ENCODE measurements at places on chromosomes 6 and 20.

DNA sequence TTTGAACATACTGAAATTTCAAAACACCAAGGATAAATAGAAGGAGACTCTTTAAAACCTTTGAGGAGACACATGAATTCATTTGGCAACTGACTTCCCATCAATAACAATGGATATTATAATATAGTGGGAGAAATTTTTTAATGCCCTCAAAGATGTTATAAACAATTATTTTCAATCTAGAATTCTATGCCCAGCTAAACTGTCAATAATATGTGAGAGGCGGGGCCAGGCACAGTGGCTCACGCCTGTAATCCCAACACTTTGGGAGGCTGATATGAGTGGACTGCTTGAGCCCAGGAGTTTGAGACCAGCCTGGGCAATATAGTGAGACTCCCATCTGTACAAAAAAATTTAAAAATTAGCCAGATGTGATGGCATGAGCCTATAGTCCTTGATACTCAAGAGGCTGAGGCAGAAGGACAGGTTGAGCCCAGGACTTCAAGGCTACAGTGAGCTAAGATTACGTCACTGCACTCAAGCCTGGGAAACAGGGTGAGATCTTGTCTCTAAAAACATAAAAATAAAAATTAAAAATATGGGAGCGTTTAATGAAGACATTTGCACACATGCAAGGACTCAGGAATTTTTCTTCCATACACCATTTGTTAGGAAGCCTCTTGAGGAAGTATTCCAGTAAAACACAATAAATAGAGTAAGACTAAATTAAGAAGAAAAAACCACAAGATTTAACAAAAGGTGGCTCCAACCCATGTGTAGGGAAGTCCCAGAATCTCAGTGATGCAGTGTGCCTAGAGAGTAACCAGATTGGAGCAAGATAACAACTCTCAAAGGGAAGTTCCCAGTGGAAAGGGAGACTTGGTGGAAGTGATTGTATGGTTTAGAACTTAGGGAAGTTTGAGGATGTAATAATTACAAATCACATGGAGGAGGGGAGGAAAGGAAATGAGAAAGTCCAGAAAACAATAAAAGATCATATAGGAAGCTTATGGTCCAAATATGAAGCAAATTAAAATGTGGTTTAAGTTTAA lies 26.3 kb upstream of the ETV7 start:
- DNase-seq: no peak

DNA sequence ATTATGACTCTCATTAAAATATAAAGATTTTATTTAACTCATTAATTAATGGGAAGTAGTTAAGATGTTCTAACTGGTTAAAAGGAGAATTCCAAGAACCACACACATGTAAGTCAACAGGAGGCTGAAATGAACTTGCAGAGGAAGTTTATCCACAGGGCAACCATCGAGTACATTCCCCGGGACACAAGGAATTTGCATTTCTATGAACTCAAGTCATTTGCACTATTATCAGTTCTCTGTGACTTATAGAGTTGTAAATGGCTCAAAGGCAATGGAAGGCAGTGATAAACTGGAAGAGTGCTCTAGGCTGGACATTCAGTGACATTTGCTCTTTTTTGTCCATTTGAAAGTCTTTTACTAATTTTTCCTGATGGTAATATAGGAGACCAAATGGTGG lies 97.4 kb downstream of the SNX5 start:
- peak; percentile 28 for DNase-seq

DNA sequence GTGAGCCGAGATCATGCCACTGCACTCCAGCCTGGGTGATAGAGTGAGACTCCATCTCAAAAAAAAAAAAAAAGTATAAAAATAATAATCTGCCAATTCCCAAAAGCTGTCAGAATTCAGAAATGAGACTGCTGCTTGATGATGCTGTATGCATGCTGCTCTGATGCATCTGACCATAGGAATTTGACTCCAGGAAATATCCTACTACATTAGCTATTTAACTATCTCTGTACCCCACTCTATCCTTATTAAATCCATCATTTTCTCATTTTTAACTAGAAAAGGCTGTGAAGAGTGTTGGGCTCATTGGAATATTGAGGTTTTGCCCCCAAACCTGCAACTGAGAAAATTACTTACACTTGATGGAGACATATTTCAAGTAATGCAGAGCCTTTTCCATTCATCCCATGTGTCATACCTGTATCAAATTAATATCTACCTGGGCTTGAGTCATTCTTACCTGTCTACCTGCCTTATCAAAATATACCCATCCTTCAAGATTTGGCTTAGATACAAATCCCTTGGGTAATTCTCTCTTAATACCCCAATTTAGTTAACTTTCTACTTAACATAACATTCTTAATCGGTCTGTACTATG lies 135.2 kb upstream of the PREP start:
- no peak for DNase-seq

DNA sequence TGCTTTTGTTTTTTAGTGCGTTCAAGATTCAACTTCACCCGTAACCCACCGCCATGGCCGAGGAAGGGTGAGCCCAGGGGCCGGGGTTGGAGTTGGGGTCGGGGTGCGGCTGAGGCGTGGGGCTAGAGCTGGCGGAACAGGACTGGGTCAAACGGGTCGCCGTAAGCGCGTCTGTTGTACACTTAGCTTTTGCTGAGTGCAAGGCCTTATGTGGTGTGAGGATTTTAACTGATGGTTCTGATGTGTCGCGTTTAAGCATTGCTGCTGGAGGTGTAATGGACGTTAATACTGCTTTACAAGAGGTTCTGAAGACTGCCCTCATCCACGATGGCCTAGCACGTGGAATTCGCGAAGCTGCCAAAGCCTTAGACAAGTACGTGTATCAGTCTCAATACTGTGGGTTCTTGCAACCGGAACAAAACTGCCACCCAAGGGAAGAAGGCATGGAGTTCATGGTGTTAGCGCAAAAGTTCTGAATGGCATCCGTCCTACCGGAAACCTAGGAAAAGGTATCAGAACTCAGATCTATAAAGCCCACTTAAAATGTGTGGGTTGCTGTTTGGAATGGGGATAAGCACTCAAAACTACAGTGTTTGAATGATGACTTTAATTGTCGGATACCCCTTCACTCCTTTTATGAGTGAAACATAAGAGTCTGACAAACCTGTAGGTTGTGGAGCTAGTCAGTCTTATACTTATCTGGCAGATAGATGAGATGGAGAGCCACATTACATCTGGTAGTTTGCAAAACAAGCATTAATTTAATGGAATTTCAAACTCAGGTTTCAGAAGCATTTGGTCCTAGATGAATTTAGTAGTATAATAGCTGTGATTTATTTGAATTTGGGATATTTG lies 574 bp downstream of the RPS12 start:
- no peak for DNase-seq

- DNase-seq: no peak
Observed at GRCh38 chr6:143288923-143289322, 161.6 kb downstream of the ADAT2 start.

DNA sequence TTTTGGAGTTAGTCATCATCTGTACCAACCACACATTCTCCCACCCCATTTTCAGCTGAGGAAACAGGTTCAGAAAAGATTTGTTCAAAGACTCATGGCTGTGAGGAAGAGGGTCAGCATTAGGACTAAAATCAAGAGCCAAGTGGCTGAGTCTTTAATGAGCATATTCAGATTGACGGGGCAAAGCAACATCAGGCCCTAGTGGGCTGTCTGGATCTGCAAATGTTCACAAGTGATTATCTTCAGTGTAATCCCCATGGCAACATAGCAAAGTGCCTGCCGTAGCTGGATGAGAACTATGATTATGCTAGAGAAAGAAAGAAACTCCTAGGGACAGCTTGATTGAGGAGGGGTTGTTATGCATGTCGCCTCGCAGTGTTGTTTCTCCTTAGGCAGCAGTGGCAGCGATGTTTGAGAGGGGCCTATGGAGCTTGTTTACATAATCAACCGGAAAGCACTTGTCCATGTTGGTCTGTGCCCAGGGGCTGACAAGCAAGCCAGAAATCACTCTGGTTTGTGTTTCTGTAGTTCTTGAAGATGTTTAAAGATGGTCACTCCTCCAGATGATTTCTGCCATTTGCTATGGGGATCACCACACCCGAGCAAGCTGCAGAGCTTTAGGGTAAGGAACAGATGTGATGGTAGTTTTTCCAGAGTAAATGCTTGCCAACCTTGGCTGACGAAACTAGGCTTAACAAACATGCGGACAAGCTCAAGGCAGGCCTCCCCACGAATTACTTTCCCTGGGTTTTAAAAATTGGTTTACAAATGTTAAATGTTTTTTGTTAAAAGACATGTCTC lies 124.3 kb upstream of the MLIP start:
- peak; percentile 18 for DNase-seq

DNA sequence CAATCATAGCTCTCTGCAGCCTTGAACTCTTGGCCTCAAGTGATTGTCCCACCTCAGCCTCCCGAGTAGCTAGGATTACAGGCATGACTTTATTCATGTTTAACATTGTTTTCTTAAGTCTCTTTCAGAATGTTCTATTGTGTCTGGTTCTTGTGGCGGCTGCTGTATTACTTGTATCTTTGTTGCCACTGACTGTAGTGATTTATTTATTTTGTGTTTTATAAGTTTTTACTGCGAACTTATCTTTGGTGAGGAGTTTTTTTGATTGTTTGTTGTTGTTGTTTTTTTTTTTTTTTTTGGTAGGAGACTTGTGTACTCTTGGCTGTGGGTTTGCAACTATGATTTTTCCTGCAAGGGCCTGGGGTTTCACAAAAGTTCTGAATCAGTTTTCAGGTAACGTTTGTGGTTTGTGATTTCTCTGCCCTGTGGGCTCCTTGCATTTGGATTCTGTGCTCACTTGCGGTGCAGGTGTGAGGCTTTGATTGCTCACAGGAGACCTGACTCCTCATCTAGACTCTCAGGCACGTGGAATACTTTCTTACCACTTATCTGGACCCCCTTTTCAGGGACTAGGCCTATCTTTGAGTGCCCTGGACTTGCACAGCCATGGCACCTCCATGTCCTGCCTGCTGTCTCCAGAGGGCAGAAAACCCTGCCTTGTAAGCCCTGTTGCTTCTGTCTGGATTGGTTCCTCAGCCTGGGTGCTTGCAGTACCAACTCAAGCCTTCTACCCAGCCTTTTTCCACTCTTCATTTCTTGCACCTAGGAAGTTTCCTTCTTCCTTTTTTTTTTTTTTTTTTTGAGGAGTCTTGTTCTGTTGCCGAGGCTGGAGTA lies 25.2 kb downstream of the KIF25 start:
- no peak for DNase-seq

- no peak for DNase-seq
Observed at GRCh38 chr6:98653179-98653578, 181.2 kb upstream of the POU3F2 start.

- DNase-seq: no peak
Observed at GRCh38 chr6:101626269-101626668, 232.8 kb downstream of the GRIK2 start.

DNA sequence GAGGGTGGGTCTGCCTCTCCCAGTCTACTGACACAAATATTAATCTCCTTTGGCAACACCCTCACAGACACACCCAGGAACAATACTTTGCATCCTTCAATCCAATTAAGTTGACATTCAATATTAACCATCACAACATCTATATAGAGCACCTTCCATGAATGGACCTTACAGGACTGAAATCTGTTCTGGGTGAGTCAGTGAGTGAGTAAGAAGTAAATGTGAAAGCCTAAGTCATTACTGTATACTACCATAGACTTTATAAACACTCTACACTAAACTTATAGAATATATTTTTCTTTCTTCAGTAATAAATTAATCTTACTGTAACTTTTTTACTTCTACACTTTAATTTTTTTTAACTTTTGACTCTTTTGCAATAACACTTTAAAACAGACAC lies 993.8 kb upstream of the MAP3K7 start:
- DNase-seq: no peak

- DNase-seq: no peak
Observed at GRCh38 chr6:148016013-148016412, 326.6 kb upstream of the SASH1 start.

DNA sequence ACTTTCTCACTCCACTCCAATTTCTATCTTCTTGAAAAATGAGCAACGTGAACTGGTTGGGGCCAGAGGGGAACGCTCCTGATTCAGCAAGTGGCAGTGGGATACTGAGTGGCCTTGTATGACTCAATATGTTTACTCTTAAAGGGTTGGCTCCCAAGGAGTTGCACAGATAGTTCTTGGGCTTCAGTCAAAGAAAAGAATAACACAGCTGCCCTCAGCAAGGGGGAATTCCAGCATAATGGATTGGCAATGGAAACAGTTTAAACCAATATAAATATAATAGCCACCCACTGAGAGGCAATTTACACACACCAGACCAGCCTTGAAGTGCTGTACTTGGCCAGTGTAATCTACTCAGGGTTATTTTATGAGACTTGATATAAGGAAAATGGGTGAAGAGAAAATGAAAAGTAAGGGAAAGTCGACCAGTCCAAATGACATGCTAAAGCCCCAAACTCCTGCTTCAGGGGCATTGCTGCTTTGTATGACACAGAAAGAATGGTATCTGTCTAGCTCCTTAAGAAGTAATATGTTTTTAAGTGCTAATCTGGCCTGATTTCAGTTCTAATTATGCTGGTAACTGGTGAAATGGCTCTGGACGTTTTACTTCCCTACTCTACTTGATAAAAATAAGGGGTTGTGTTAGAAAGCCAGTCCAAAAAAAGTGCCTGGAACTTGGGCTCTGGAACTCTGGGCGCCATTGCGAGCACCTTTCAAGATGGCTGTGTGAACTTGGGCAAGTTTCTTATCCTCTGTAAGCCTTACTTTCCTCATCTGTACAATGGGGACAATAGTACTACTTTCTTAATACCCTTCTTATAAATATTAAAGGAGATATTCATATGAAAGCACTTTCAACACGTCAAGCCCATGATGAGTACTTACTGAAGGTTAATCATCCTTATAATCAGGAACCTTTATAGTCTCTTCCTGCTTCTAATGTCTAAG lies 712.9 kb upstream of the MAP3K7 start:
- DNase-seq: no peak

DNA sequence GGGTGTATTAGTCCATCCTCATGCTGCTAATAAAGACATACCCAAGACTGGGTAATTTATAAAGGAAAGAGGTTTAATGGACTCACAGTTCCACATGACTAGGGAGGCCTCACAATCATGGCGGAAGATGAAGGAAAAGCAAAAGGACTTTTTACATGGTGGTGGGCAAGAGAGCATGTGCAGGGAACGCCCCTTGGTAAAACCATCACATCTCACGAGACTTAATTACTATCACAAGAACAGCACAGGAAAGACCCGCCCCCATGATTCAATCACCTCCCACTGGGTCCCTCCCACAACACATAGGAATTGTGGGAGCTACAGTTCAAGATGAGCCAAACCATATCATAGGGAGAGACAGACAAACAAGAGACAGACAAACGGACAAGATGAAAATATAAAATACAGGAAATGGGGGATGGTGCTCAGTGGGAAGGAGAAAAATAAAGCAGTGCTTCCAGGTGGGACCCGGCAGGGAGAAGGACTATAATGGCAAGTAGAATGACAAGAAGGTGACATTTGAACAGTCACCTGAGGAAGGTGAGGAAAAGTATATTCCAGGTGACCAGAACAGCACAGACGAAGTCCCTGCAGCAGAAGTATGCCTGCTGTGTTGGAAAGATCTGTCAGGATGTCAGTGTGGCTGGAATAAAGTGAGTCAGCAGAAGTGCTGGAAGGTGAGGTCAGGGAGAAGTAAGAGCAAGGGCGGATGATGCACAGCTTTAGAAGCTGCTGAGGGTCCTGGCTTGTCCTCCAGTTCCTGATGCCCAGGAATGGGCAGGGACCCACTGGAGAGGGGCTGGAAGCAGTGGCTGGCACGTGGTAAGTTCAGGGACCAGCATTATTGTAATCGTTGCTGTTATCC lies 61.1 kb downstream of the SLC2A10 start:
- DNase-seq: no peak

- DNase-seq: no peak
Observed at GRCh38 chr6:157996918-157997702, 15.4 kb downstream of the SYNJ2 start.

GRCh38 chr6:6661684-6662083 lies 73.2 kb downstream of the LY86 start:
- peak; percentile 91 for DNase-seq

GRCh38 chr6:161349886-161350285 lies 76.0 kb upstream of the AGPAT4 start:
- DNase-seq: no peak

Data from cardiac muscle cell (in vitro differentiated cells and primary cell).